ENCODE measurements at places on chromosomes 6 and 20.
A peak's percentile ranks its signal among the peaks of the same experiment; 100 is the strongest.

DNA sequence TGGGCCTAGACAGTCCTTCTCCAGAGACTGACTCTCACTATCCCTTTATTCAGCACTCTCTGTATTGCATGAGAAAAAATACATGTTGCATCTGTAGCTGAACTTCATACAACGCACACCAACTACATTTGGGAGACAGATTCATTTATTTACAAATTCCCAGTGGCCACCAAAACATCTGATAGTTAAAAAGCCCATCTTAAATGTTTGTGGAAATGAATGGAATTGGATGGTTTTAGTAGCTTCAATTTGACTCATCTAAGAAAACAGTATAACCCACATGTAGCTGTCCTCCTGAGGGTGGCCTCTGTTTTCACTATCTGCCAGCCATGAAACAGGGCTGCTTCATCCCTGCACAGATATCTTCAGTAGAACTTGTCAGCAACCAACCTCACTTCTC, 116.3 kb downstream of the PCSK2 start:
- no peak for DNase-seq

DNA sequence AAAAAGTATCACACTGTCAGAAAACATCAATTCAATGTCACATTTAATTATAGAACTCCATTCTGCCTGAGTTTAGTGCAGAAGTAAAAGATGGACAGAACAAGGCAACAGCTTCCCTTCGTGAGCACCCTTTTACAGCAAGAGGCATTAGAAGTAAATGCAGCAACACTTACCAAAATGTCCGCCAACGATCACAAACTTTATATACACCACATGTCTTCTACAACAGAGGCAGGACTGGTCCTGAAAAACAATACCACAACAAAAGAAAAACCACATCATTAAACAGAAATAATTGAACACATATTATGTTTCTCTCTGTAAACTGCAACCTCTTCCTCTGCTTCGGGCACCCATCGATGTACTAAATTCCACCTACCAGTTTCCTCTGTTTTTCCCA, 92.9 kb downstream of the FYN start:
- no peak for DNase-seq

DNA sequence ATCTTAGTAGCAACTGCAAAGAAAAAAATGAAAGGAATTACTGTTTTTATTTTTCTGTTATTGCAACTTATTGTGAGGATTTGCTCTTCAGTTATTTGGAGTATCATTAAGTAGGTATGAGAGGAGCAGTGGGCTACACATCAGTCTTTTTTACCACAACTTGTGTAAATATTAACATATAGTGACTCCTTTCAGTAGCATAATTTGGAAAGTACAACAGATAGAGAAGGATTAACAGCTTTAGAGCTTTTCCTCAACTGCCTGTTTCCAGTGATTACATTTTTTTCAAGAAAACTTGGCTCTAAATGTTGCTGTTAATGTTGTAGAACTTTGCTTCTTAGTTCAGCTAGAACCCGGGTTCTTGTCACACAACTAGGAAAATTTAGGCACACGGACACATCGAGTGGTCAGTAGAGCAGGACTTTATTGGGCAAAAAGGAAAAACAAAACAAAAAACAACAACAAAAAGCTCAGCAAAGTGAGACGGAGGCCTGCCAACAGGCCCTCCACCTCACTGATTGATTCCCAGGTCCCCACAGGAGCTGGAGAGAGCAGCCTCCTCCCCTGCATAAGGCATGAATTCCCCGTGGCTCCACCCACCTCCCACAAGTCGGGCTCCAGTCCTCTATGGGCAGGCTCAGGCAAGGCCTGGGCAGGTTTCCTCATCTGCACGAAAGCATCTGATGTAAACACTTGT, 75.1 kb downstream of the ADGRG6 start:
- no peak for DNase-seq

DNA sequence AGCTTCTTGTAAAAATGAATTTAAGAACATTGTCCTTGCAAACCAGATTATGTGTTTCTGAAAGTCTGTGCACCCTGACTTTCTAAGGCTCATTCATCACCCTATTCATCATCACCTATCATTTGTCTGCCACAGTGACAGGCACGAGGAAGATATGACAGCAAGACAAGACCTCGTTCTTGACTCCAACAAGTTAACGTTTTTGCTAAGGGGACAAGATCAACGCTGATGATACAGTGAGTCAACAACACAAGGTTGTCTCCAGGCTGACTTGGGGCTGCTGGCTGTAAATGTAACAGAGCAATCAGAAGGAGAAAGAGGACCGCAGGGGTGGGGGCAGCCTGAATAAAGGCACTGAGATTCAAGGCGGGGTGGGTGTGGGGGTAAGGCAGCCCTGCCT, 94.2 kb downstream of the FOXC1 start:
- DNase-seq, result no peak

DNA sequence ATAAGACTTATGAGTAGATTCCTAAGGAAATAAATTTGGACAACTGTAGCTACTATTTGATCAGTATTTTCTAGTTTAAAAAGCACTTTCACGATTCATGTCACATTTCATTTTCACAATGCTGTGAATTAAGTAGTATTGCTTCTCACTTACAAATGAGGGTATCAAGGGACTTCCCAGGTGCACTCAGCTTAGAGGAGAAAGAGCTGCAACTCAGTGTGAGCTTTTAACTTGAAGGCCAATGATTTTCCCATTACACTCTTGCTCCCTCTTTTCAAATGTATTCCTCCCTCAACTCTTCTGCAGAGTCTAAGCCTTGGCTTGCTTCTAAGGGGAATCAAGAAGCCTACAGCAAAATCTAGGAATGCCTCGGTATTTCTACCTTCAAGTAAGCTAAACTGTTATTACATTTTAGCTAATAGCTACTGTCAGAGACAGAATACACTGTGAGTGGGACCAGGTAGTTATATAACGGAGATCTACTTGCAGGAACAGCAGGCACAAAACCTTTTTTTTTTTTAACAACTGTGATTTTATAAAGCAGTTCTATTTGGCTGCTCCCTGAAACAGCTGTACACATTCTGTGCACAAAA, 339.0 kb downstream of the SYNE1 start:
- no peak for DNase-seq

DNA sequence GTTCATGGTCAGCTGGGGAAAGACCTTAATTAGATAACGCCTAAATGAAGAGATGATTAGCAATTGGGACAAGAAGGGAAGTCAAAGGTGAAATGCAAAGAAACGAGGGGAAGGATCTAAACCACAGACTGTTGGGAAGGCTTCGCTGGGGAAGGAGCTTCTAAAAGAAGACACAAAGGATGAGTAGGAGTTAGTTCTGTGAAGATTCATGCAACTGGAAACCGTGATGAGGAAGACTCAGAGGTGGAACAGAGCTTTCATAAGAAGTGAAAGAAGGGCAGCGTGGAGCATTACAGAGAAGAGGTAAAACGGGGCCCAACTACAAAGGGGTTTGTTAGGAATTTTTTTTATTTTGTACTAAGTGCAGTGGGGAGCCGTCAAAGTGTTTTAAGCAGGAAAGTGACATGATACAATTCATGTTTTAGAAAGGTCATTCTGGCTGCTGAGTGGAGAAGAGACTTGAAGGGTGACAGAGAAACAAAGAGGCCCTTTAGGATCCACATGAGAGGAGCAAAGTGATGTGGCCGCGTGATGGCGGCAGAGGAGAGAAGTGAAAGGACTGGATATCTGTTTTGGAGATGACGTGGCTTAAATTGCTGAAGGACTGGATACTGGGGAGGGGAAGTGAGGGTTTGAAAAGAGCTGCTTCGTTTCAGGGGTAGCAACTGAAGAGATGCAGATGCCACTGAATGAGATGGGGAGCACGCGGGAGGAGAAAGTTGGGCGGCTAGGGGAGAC, 33.6 kb downstream of the TTI1 start:
- no peak for DNase-seq

GRCh38 chr6:16694781-16695578, 66.3 kb downstream of the ATXN1 start:
- peak; percentile 42 for DNase-seq

GRCh38 chr6:89010825-89011224, 47.4 kb upstream of the RNGTT start:
- DNase-seq, result no peak

DNA sequence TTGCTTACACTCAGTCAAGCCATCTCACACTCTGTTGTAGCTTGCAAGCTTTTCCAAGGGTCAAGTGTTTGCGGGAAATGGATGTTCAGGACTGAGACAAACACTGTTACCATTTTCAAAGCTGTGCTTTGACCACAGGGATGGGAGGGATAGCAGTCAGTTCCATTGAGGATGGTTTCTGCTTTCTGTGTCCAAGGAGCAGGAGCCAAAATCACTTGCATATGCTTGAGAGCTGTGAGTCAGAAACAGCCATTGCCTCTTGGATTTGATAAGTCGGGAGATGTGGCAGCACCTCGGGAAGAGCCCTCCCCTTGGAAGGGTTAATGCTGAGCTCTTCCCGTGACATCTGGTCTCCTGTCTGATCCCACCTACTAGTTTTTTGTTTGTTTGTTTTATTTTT, 85.2 kb downstream of the TCP11 start:
- no peak for DNase-seq

- no peak for DNase-seq
Observed at GRCh38 chr6:148345176-148345575, 2.5 kb downstream of the SASH1 start.

DNA sequence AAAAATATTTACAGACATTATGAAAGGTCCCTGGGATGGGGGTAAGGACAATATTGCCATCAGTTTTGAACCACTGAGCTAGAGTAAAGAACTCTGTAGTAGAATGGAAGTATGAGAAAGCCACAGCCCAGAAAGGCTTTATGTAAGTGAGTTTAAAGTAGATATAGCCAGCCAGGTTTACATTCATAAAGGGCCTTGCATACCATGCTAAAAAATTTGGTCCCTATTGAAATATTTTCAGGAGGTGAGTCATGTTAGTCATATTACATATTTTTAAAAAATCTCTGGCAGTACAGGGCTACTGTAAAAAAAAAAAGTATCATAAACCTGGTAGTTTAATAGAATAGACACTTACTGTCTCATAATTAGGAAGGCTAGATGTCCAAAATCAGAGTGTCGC, 3.5 kb downstream of the ZKSCAN8 start:
- no peak for DNase-seq

- no peak for DNase-seq
Observed at GRCh38 chr6:71502956-71503355, 214.3 kb downstream of the OGFRL1 start.

DNA sequence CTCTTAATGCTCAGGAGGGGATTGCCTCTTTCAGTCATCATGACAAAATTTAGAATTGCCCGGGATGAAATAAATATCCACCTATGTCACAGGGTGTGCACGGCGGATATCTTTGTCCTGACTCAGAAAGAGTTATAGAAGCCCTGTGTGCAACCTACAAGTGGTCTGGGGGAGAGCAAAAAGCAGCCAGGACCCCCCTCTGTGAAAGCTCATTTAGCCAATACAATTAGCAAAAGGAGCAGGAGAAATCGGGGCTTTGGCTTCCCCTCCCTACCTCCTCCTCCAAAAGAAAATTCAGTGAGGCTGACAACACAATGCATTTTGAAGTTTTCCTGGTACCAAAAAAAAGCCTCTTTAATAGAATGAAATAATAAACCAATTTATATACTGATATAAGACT, 21.8 kb downstream of the FOXA2 start:
- DNase-seq, result no peak

DNA sequence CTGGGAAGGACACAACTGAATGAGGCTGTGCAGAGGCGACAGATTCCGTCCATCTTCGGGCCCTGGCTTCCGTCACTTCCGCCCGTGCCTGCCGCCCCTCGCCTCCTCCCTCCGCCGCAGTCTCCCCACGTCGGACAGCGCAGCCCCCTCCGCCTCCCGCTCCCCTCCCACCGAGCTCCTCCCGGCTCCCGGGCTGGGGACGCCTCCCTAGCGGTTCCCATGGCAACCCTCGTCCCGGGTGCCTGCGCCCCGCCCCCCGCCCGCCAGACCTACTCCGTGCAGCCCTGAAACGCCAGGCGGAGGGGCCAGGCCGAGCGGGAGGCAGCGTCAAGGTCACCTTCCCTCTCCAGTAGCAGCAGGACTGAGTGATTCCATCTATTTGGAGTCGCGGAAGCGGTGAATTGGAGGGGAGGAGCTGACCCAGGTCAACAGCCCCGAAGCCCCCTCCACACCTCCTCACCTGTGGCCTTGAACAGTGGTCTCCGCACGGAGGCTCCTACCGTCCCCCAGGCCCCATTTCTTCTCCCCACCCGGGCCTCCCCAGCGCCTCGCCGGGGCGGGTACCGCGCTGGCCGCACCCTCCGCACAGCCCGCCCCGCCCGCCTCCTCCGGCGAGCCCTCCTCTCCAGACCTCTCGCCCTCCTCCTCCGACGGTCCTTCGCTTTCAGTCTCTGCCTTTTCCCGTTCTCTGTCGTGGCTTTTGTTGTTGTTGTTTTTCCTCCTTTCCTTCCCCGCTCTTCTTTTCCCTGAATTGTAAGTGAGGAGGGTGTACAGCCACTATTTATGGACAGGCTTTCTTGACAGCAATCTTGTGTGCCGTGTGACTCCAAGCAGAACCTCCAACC, 951 bp downstream of the NRSN2 start:
- peak; percentile 64 for DNase-seq

All from activated naive CD4-positive, alpha-beta T cell treated with Interleukin-2 at 50 U/mL for 16 hours (primary cell).